ENCODE measurements at places on chromosomes 13 and 19.
A peak's percentile ranks its signal among the peaks of the same experiment; 100 is the strongest.

GRCh38 chr13:109747524-109747923 lies 38.9 kb downstream of the IRS2 start:
- no peak for DNase-seq

DNA sequence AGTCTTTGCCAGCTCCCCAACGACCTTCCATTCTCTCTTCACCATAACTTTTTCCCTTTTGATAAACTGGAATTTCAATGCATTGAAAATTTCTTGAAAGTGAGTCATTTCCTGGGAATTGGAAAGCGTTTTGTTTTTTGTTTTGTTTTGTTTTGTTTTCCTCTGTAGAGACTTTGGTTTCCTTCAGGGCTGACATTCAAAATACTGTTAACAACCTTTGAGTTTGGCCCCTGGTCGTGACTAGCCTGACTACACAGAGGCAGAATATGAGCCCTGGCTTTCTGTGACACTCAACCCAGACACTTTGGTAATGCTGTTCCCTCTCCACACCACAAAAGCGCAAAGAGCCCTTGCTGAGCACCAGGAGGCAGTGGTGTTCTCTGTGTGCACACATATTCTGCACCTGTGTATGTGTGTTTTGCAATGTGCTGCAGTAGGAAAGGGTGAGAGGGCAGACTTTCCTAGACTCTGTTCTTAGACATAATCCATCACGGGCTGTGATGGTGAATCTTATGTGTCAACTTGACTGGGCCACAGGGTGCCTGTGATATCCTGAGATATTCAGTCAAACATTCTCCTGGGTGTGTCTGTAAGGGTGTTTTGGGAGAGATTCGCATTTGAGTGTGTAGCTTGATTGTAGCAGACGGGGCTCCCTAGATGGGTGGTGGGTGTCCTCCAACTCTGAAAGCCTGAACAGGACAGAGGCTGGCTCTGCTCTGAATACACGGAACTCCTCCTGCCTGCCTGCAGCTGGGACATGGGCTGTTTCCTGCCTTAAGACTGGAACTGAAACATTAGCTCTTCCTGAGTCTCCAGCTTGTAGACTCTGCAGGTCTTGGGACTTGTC lies 29.5 kb upstream of the ANKRD10 start:
- DNase-seq = peak; percentile 23

DNA sequence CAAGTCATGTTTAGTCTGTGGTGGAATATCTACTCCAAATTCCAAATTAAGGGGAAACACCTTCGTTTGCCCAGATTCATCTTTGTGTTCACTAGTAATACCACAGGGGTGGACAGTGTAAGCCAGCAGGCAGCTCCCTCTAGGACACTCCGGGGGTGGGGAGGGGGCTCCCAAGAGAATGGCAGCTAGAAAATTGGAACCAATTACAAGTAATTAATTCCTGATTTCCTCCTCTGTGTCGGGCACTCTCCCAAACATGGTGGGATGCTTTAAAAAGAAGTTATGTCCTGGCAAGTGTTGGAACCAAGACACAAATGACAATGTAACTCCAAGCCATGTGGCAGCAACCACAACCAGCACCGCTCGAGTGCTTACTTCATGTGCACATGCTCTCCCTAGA lies 5.9 kb downstream of the COL4A1 start:
- DNase-seq = no peak

- DNase-seq = no peak
Measured at GRCh38 chr19:28400953-28401671, 811.8 kb downstream of the UQCRFS1 start.

GRCh38 chr13:72194523-72194922 lies 327.5 kb upstream of the DACH1 start:
- DNase-seq = no peak

DNA sequence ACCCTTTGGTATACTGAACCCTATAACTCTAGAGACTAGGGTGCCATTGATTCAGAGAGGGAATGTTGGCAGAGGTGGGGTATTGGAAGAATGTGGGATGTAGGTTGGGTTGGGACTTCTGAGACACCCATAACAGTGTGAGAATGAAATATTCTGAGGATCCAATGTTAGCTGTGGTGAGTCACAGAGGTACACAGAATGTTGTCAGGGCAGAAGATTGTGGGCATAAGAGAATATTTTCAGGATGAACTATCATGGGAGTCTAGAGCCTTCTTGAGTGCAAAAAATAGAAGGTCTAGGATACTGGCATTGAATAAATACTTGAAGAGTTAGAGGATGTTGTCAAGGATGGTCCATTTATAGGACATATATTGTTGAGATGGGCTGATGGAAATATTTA lies 9.0 kb downstream of the KLK13 start:
- no peak for DNase-seq

DNA sequence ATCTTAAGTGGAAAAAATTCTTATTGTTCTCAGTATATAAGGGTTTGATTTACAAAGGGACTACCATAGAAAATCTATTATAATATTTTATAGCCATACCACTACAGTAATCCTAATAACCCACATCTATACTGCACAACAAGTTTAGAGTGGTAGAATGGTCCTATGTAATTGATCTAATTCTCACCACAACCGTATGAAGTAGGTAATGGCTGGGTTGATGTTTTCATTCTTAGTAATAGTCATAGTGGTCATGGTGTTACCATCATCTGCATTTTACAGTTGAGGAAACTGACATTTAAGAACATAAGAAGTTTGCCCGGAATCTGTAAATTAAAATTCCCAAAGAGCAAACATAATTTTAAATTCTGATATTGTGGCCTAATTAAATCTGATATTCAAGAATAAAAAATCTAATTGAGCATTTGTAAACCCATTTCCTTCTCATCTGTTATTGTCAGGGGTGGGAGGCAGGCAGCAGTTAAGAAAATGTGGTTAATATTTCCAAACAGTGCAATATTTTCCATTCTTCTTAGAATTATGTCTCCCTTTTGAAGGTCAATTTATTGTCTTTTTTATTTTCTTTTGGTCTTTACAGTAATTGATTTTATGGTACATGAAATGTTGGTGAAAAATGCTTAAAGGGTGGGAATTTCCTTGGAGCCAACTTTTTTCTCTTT lies 65.6 kb downstream of the DHRS12 start:
- no peak for DNase-seq

- DNase-seq = no peak
Measured at GRCh38 chr19:1882089-1882785, 3.1 kb downstream of the ABHD17A start.

- no peak for DNase-seq
Measured at GRCh38 chr13:51325837-51326236, 13.7 kb upstream of the SERPINE3 start.

DNA sequence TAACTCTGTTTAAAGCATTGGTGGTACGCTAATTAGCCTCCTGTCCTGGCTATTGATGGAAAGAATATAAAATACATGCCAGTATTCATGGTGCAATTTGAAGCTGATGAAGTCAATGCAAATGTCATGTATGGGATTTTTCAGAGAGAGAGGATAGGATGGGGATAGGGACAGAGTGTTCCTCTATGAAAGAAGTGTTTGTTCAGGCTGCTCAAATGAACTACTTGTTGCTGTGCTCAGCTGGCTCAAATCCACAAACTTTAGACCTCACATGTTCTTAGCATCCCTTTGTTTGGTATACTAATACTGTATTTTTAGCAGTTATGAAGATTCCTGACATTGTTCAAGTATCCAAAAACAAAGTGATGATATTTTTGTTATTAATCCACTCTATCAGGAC lies 116.5 kb downstream of the SLITRK1 start:
- DNase-seq = no peak

- DNase-seq = peak; percentile 94
Measured at GRCh38 chr19:1040476-1041271, 767 bp downstream of the ABCA7 start.

DNA sequence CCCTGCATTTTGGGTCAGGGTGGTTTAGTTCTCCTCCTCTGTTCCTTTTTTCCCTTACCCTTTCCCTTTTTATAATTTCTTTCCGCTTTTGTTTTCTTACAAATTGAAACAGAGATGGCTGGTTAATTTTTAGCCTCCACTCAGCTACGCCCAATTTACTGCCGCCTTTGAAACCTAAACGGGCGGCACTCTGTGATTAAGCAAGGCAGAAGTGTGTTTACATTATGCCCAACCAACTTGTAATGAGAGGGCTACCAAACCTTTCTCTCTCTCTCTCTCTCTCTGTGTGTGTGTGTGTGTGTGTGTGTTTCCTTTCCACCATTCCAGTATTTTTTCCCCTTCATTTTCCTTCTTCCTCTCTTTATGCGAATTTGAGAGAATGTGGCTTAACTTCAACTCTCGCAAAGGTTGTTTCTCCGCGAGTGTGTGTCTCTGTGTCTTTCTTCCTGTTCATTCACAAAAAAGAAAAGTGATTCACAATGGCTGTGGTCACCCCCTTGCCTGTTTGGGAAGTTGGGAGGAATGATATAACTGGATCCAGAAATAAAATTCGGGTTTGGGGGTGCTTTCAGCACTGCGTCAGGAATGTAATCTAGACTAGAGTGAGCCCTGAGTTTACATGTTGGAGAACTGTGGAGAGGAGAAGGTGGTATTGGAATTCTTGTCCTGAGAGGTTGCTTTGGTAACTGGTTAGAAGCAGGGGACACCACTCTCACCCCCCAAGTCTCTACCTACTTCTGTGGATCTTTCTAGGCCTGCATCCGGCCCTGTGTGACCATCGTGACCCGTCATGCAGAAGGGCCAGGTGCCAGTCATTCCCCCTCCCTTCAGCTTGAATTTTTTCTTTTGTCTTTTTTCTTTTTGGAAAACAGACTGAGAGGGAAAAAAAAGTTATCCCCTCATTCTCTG lies 31.4 kb downstream of the NFIX start:
- no peak for DNase-seq

DNA sequence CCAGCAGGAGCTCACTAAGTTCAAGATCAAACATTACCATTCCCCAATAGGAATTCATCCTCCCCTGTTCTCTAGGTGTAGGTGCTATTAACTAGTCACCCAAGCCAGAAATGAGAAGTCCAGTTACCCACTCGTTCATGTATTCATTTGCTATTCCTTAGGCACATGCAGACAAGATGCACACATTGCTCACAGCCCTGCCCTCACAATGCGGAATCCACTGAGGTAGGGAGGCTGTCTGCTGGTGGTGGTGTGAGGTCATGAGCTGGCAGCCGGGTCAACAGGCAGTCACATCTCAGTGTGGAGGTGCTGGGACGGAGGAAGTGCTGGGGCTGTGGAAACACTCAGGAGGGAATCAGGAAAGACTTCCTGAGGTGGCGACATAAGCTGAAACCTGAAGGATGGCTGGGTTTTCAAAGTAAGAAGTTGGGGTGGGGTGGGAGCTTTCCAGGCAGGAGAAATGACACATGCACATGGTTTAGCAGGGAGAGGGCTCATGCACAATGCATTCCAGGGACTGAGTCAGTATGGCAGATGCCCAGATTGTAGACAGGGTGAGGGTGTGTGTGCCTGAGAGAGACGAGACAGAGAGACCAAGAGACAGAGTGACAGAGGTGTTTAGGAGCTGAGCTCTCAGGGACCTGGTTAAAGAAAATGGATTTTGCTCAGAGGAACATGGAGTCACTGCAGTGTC lies 117.6 kb downstream of the USP12 start:
- no peak for DNase-seq

DNA sequence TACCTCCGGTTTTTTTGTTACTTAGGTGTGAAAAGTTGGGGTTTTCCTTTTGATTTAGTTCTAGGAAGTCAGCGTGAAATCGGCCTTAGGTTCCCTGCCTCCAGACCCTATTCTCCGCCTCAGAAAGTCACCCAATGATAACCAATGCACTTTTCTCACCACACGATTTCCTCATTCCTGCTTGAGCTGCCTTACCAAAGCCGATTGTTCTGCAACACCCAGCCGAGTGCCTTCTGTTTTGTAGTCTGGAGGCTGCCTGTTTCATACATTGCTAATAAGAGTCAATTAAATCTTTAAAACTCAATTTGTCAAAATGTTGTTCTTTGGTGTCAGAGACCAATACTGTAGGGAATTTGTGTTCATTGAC lies 39.7 kb downstream of the GJA3 start:
- DNase-seq = no peak

GRCh38 chr13:26881154-26881553 lies 120.6 kb upstream of the GPR12 start:
- no peak for DNase-seq

GRCh38 chr19:30590596-30591229 lies 218.5 kb downstream of the ZNF536 start:
- DNase-seq = no peak

GRCh38 chr19:46791944-46792343 lies 3.5 kb upstream of the SLC1A5 start:
- no peak for DNase-seq

DNA sequence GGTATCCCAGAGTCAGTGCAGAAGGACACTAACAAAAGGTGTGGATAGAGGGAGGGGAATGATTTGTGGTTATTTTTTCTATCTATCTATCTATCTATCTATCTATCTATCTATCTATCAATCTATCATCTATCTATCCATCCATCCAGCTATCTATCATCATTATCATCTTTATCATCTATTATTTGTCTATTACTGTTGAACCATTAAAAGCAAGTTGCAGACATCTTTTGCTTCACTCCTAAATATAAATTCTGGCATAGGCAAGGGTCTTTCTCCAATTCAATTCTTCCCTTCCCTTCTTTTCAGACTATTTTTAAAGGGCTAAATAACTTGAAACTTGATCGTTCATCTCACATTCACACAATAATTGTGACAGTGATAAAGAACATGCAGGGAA lies 10.0 kb upstream of the LYPD5 start:
- no peak for DNase-seq

DNA sequence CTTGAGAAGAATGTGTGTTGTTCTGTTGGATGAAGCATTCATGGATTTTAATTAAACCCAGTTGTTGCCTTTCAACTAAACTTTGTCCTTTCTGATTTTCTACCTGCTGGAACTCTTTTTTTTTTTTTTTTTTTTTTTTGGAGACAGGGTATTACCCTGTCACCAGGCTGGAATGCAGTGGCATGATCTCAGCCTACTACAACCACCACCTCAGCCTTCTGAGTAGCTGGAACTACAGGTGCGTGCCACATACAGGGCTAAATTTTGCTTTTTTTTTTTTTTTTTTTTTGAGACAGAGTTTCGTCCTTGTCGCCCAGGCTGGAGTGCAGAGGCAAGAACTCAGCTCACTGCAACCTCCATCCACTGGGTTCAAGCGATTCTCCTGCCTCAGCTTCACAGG lies 6.9 kb downstream of the ZNF791 start:
- DNase-seq = no peak

DNA sequence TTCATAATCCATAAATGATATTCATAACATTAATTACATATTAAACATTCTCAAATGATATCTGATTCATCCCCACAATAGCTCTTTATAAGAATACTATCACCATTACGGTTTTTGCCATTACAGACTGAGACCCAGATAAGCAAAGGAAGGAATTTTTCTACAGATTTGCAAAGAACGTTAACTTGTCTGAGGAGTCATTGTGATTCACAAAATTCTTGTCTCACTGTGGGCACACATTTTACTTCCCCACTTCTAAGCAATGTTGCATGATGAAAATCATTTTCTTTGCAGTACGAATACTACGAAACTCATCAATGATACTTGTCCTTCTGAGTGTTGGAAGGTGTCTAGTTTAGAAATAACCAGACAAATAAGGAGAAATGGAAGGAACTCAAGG lies 70.1 kb downstream of the NALCN start:
- no peak for DNase-seq
